ENCODE measurements at places on chromosomes 4 and X.

- no peak for DNase-seq
Measured at GRCh38 chrX:2159393-2159792, 341.4 kb downstream of the DHRSX start.

GRCh38 chrX:118383120-118383519, 37.2 kb downstream of the WDR44 start:
- no peak for DNase-seq

GRCh38 chrX:133668225-133668931, 253.1 kb upstream of the GPC4 start:
- DNase-seq = no peak

GRCh38 chr4:174789657-174790056, 39.4 kb downstream of the GLRA3 start:
- DNase-seq = no peak

GRCh38 chr4:55386840-55387239, 8.9 kb upstream of the TMEM165 start:
- no peak for DNase-seq

DNA sequence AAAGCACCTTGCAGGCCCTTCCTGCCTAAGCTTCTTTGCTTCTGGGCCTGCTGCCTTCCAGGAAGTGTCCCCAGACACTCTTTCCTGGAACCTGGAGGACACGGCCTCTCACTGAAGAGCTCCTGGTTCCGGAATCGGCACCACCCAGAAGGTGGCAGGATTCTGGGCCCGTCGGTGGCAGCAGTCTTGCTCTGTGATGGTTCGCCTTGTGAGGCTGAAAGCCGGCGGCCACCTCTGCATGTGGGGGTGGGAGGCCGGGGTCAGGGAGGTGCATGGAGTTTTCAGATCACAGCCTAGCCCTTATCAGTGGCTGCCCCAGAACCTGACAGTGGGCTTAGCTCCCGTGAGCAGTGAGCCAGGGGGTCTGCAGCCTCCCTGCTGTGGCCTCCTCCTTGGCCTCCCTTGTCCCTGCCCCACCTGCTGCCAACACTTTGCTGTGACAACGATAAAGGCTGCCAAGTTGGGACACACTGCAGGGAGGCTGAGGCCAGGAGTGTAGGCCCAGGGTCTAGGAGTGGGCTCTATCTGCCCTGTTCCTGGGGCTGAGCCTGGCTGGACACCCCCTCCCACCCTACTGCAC, 30.8 kb upstream of the GPR78 start:
- no peak for DNase-seq

- DNase-seq = peak; percentile 10
Measured at GRCh38 chr4:128812442-128813235, 3.1 kb downstream of the JADE1 start.

- no peak for DNase-seq
Measured at GRCh38 chrX:68928401-68928800, 99.6 kb downstream of the EFNB1 start.

GRCh38 chr4:44651425-44651824, at the start of gene YIPF7:
TSS of gene YIPF7 (minus strand) at chr4:44651625. CDS start at chr4:44650100, 1,525 bp downstream.
- DNase-seq = no peak

DNA sequence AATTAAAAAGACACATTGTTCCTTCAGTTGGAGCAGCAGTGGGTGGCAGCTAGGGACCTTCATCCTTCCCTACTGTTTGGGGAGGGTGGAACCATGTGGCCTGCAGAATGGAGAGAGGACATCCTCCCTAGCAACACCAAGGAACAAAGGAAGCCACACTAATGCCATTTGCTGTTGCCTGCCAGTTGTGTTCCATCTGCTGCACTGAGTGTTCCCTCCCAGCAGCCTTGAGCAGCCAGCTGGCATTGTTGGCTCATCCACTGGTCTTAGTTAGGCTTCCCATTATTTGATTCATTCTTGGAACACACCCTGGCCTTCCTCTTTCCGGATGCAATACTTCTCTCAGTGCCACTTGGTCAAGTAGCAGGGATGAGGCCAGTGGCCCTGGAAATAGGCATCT, 25.0 kb upstream of the HMGB3 start:
- no peak for DNase-seq

GRCh38 chr4:7559316-7559715, 124.6 kb upstream of the PSAPL1 start:
- DNase-seq = no peak

DNA sequence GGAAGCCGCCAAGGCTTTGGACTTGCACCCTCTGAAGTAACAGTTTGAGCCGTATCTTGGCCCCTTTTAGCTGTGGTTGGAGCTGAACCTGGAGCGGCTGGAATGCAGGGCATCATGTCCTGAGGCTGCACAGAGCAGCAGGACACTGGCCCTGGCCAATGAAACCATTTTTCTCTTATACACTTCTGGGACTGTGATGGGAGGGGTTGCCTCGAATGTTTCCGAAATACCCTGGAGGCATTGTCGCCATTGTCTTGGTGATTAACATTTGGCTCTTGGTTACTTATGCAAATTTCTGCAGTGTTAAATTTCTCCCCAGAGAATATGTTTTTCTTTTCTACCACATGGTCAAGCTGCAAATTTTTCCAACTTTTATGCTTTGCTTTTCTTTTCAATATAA, 137.2 kb downstream of the MAGEC1 start:
- DNase-seq = no peak

- no peak for DNase-seq
Measured at GRCh38 chrX:13463608-13464007, 105.8 kb upstream of the EGFL6 start.

DNA sequence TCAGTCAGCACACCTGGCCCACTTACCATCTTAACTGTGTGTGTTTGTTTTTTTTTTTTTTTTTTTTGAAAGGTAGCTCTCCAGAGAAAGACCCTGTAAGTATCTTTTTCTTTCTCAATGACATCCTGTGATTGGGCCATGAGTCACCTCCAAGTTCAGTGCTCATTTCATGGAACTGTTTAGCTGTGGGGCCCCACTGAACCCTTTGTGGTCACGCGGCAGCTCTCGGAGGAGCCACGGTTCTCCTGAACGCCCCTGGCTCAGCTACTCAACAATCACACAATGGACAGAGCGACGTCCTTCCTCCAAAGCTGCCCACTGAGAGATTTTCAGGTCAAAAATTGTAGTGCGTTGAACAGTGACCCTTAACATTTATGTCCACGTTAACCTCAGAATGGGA, 14.2 kb upstream of the IL3RA start:
- no peak for DNase-seq

- no peak for DNase-seq
Measured at GRCh38 chrX:140918398-140919038, 83.9 kb upstream of the SPANXB1 start.

DNA sequence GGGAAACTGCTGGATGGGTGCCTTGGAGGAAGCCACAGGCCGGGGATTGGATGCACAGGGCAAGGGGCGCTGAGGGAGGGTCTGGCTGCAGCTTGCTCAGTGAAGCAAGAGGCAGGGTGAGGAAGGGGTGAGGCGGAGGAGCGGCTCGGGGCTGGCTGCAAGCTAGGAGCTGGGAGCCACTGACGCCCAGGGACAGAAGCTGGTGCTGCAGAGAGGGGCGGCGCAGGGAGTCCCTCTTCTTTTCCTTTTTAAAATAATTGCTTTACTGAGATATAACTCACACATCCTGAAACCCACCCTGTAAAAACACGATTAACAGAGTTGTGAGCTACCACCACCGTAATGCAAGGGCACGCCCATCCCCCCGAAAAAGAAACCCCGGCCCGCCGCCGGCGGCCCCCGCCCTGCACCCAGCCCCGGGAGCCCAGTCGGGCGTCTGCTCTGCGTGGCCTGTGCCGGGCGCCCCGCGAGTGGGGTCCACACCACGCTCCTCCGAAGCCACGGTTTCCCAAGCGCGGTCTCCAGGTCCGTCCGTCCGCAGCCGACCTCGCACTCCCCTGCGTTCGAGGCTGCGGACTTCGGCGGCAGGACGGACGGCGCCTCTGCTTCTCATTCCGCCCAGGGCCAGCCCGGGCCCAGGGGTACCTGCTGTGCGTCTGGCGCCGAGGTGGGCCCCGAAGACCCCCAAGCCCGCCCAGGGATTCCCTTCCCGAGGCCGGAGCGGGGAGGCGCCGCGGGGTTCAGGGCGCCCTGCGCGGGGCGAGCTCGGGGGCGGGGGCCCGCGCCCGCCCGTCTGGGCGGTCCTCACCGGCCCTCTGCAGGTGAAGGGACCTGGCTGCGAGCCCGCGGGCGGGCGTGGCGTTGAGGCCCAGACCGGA, 866 bp upstream of the UVSSA start:
- DNase-seq = no peak

- DNase-seq = no peak
Measured at GRCh38 chr4:72969976-72970375, 99.5 kb downstream of the COX18 start.

DNA sequence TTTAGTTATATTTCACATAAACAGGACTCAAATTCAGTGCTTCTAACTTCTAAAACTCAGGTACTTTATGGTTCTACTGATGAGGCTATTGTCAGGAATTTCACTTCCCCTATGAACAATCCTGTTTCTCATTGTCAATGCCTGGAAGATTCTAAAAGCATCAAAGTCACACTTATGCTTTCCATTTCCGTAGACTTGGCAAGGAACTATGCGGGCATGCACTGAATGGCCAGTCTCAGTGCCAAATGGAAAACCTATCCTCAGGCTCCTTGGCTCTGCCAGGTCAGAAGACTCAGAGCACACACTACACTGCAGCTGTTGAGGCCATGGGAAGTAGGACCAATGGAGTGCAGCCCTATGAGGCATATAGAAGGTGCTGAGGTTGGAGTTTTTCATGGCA, 97.0 kb upstream of the PTPN13 start:
- no peak for DNase-seq

- DNase-seq = no peak
Measured at GRCh38 chr4:89284828-89285227, 22.8 kb downstream of the GPRIN3 start.

DNA sequence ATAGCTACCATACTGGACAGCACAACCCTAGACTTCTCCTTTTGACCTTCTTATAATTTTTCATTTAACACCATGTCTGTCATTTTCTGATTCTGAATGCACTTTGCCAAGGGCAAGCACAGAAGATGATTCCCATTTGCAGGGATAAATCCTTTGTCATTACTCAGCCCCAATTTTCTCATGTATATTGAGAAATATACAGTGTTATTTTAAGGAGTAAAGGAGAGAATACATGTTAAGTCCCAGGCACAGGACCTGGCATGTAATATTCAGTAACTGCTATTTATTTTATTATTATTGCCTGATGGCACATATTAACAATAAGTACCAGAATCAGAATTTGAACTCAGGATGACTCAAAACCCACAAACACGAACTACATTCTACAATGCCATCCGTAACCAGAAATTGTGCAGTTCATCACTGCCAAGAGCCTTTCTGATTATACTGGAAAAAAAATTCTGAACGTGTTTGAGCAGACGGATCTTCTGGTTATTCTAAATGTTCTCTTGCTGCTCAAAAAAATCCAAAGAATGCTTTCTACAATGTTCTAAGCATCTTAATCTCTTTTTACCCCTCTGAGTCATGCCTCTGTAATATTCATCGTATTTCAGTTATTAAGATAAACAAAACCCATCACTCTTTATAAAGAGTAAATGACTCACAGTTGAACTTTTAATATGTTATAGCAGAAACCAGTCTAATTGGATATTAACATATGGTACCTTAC, 170.0 kb downstream of the MID1 start:
- DNase-seq = no peak

DNA sequence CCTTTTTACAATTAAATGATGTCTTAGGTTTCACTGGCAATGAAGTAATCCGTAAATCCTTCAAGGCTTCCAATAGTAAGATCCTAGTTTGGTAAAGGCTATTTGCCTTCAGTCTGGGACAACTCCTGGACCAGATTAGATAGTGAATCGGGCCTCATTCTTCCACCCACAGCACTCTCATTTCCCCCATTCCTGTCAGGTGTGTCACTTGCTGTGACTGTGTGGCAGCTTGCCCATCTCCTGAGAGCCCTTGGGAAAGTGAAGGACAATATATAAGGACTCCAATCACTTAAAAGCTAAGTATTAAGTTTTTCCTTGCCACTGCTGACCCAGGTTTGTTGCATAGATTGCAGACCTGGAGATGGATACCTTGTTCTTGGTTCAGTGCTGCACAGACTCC, 3.3 kb upstream of the GASK1B start:
- DNase-seq = no peak

DNA sequence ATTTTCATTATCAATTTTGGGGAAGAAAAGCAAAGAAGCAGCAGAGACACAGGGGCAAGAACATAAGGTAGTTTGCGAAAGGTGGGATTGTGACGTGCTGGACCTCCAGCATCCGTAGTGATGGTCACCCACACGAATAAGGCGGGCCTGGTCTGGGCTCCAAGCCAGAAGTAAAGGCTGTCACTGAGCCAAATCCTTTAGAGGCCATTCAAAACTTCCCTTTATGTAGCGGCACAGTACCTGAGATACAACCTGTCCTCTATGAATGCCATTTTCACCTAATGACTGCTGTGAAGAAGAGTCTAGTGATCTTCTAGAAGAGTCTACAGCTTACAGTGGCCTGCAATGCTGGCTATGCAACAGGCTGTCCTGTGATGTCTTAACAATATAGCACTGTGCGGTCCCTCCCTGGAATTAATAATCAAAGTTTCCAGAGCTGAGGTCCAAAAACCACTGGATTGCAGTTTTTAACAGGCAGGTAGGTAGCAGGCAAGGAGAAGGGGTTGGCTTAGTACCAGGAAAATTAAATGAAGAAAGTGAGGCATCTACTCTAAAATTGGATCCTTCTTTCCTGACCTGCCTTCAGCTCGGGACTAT, 56.2 kb downstream of the TRIML1 start:
- no peak for DNase-seq

DNA sequence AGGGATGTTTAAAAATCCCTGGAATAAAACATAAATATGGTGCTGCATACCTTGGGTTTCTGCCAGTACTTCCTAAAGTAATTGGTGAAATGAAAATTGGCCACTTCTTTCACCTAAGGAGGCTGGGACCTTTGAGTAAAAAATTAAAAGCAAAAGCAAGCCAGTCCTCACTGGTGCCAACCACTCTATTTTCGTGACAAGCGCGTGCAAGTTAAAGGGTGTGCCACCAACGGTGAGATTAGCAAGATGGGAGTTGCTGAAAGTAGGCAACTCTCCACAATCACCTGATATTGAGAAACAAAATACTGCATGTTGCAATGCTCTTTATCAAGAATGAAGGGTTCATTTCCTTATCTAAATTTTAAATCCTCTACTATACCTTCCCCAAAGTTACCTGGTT, 19.7 kb upstream of the RTL9 start:
- DNase-seq = no peak

All from NCI-H187 (cell line).